ENCODE measurements at places on chromosomes 12 and 14.

GRCh38 chr12:13452955-13453570 is 256.5 kb downstream of the EMP1 start:
- DNase-seq, result no peak

- no peak for DNase-seq
Measured at GRCh38 chr12:48997719-48998496, 1.3 kb downstream of the DDN start.

- peak; percentile 78 for DNase-seq
Measured at GRCh38 chr12:104219361-104219892, 3.8 kb downstream of the TXNRD1 start.

DNA sequence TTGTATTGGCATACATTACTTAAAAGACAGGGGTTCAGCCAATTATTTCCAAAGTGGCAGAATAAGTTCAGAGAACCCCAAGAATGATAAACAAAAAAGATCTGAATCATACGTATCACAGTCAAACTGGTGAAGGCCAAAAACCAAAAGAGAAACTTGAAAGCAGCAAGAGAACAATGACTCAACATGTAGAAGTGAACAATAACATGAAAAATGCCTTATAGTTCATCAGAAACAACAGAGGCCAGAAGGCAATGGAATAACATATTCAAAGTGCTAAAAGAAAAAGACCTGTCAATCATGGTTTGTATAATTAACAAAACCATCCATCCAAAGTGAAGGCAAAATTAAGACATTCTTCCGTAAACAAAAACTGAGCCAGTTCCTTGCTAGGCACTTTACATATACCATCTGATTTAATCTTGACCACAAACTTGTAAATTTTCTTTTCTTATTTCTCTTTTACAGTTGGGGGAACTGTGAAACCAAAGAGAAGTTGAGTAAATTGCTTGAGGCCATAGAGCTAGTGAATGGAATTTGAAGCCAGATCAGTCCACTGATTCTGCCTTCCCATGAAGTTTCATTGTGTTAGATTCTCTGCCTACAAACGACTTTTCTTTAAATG is 232.1 kb upstream of the SEL1L start:
- no peak for DNase-seq

- DNase-seq, result no peak
Measured at GRCh38 chr12:6685814-6686213, 3.4 kb downstream of the ZNF384 start.

GRCh38 chr14:89902881-89903280 is 51.6 kb downstream of the EFCAB11 start:
- no peak for DNase-seq

DNA sequence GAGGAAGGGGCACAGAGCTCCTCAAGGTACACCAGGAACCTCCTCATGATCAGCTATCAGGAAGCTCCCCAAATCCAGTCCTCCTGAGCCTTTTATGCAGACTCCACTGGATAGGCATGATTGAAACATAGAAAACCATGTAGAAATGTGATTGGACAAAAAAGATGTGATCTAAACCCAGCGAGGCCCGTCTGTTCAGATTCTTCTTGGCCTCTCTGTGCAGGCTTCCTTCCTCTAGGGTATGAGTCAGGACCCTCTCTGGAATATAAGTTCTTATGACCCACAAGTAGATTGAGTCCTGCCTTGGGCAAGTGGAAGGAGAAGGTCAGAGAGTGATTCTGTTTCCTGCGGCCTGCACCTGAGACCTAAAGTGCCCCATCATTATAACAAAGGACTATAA is 166.3 kb downstream of the PHLDA1 start:
- no peak for DNase-seq

DNA sequence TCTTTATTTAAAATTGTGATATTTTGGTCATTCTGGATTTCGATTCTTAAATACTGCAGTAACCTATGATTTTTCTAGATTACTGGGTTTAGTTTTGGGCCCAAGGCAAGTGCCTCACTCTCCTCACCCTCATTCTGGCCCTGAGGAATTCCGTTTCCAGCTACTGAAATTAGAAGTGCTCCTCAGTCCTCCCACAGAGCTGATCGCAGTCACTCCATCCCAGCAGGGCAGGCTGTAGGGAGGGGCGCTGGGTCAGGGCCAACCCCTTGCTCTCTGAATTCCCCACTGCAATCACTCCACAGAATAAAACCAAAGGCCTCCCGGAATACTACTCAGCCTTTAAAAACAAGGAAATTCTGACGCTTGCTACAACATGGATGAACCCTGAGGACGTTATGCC is 66.5 kb upstream of the DIO3 start:
- no peak for DNase-seq

GRCh38 chr12:90449611-90450010 is 505.4 kb downstream of the CCER1 start:
- no peak for DNase-seq

DNA sequence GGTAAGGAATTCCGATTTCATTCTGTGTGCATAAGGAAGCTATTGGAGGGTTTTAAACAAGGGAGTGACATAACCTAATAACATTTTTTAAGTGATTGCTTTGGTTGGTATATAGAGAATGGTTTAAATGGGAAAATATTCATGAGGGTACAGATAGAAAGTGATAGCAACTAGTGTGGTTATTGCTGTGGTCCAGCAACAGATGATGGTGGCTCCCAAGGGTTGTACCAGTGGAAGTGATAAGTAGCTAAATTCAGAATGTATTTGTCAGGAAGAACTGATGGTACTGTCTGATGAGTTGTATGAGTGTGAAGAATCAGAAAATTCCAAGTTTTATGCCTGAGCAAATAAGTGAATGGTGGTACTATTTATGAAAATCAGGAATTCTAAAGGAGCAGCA is 2.6 kb upstream of the CNOT2 start:
- DNase-seq, result no peak

- no peak for DNase-seq
Measured at GRCh38 chr14:99351166-99352007, 79.4 kb upstream of the BCL11B start.

GRCh38 chr12:18261273-18261672 is at the start of gene PIK3C2G:
Gene PIK3C2G, plus strand, starts transcription at chr12:18261518. Its CDS starts 20,564 bp downstream, at chr12:18282082.
- no peak for DNase-seq

- no peak for DNase-seq
Measured at GRCh38 chr14:67416810-67417209, 4.8 kb upstream of the PLEK2 start.

GRCh38 chr14:33592297-33592696 is 358.6 kb downstream of the EGLN3 start:
- DNase-seq, result no peak

DNA sequence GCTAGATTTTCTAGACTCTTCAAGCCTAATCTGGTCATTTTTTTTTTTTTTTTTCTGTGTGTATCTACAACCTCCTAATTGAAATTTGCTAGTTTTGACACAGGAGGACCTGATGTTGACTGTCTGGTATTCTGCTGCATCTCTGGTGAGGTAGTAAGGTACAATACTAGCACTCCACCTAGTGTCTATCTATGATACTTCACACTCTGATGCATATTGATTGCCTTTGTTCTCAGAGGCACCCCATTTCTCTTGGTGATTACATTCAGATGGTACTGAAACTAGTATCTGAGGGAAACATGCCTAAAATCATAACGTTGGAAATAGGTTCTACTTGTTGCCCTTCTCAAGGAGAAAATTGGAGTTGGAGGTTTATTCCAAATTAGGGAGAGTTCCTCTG is 930.5 kb upstream of the NOVA1 start:
- peak; percentile 65 for DNase-seq

DNA sequence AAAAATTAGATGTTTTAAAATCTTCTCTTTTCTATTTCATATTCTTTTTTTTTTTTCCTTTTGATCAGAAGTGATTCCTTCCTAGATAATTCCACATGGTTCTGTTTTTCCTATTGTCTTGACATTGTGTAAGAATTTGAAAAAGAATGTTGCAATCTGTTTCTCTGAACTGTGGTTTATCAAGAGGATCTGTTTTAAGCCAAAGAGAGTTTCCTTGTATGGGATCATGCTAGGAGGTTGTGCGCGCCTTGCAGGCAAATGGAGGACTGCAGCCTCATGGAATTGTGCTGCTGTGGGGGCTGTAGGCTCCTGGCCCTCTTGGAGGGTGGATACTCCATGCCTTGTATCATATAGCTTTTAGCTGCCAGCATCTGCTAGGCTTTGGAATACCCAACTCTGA is 43.3 kb upstream of the MBIP start:
- no peak for DNase-seq

- DNase-seq, result no peak
Measured at GRCh38 chr12:63450334-63450733, 218.0 kb downstream of the DPY19L2 start.

DNA sequence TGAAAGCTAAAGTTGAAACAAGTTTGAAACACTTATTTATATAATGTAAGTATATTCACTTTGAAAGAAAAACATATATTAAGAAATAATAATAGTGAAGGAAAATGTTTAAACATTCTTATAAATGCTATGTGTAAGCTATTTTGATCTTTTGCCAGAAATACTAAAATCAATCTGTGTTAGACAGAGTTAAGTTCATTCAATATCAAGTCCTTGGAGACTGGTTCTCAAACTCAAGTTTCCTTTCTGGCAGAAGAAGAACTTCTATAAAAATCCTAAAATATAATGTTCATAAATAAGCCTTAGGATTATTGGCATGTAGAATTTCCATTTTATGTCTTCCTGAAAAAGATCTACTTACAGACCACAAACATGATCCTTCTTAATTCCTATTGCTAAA is 45.3 kb downstream of the TAOK3 start:
- DNase-seq, result no peak

- DNase-seq, result no peak
Measured at GRCh38 chr14:24092110-24092504, 2.0 kb upstream of the PCK2 start.

DNA sequence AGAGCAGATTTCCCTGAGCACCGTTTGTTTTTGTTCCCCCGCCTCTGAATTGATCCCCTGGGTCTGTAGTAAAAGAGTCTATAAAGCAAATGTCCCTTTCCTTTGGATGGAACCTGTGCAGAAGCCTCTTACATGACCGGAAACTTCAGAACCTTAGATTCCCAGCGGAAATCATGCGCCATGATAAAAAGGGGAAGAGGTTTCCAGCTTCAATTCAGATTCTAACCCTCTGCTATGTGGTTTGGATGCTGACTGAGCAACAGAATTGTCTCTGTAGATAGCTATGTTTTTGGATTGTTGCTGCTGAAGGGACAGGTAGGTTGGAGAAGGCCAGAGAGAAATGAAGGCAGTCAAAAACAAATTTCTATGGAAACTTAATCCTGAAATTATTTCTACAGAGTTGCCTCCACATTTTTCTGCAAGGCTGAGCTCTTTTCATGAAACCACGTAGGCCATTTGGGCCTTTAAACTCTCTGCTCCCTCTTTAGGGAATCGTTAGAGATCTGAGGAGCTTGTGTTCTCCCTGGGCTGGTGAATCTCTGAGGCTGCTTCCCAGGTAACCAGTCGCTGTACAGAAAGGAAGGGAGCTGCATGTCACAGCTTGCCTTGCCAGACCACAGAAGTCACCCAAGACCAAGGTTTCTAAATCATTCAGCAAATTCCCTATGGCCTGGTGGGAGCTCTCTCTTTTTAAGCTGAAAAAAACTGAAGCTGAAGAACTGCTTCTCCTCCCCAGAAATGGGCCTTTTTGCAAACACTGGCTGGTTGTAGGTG is 28.7 kb upstream of the OR10P1 start:
- no peak for DNase-seq

GRCh38 chr12:130984183-130985058 is 30.7 kb downstream of the ADGRD1 start:
- no peak for DNase-seq

DNA sequence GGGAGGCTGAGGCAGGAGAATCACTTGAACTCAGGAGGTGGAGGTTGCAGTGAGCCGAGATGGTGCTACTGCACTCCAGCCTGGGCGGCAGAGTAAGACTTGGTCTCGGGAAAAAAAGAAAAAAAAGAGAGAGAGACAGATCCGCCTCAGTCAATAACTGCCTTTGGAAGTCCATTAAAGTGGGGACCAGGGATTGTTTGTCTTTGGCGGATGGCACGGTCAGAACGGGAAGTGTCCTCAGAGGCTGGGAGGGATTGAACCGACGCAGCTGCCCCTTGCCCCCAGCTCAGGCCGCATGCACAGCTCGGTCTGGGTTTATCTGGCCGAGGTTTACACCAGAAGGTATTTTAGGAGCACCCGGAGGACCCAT is 54.4 kb downstream of the TESC start:
- DNase-seq, result no peak

DNA sequence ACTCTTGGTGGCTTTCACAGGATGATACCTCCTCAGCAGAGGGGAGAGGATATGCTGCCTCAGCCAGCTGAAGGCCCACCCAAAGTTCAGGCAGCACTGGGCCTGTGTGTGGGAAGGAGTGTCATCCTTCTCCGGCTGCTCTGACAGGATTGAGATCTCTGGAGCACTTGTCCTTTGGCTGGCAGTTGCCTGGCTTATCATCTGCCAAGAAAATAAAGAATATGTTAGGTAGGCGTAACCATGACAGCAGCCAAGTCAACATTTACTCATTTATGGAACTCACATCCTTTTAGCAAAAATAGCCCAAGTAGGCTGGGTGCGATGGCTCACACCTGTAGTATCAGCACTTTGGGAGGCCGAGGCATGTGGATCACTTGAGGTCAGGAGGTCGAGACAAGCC is 68.5 kb downstream of the PPFIBP1 start:
- DNase-seq, result no peak

DNA sequence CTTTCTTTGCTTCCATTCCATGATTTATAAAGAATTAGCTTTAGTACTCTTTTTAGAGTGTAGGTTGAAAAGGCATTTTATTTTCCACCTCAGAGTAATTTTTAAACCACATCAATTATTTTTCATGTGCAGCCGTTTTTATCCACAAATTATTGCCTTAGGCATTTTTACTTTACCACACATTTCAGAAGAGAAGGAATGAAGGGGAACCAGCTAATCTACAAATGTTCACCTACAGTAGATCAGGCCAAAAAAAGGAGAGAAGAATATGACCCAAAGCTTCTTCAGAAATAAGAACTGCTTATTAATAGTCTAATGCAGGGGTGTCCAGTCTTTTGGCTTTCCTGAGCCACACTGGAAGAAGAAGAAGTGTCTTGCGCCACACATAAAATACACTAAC is 19.8 kb upstream of the NTN4 start:
- no peak for DNase-seq

DNA sequence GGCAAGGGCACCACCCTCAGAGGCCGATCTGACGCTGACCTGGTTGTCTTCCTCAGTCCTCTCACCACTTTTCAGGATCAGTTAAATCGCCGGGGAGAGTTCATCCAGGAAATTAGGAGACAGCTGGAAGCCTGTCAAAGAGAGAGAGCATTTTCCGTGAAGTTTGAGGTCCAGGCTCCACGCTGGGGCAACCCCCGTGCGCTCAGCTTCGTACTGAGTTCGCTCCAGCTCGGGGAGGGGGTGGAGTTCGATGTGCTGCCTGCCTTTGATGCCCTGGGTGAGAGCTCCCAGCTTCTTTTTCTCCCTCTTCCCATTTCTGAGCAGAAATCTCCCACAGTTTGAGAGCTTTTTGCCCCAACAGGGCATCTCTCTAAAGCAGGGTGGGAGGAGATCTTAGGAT is 1.8 kb downstream of the OAS1 start:
- no peak for DNase-seq

- no peak for DNase-seq
Measured at GRCh38 chr12:56040151-56040550, 1.6 kb upstream of the RPS26 start.

GRCh38 chr12:132428936-132429601 is 60.9 kb upstream of the FBRSL1 start:
- DNase-seq, result no peak

Data from DMS153 (cell line).